ENCODE measurements at places on chromosomes 16 and 17.

DNA sequence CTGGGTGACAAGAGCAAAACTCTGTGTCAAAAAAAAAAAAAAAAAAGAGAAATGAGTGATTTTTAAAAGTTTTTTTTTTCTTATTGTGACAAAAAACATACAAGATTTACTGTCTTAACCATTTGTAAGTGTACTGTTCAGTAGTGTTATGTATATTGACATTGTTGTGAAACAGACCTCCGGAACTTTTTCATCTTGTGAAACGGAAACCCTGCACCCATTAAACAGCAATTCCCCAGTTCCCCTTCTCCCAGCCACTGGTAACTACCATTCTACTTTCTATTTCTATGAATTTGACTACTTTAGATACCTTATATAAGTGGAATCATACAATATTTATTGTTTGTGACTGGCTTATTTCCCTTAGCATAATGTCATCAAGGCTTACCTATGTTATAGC, 18.7 kb downstream of the DUS2 start:
- no peak for DNase-seq

GRCh38 chr16:72711823-72712222, 336.1 kb downstream of the ZFHX3 start:
- no peak for DNase-seq

DNA sequence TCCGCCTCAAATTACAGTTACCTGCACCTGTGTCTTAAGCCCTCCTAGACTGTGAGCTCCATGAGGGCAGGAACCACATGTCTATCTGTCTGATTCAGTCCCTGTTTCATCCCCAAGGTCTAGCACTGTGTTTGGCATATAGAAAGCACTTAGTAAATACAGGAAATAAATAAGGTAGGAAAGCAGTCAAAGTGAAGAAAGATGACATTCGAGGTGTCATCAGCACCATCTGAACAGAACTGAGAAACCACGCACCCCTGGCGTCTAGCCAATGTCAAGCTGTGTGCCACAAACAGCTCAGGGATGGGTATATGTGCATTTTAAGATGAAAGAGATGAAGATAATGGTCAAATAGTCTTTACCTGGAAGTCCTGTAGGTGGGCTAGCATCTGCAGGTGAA, 79.6 kb upstream of the ATP2A3 start:
- DNase-seq: no peak

- DNase-seq: no peak
Observed at GRCh38 chr17:59110973-59111372, 4.3 kb upstream of the TRIM37 start.

GRCh38 chr17:39756380-39757079, 18.8 kb downstream of the GRB7 start:
- no peak for DNase-seq

DNA sequence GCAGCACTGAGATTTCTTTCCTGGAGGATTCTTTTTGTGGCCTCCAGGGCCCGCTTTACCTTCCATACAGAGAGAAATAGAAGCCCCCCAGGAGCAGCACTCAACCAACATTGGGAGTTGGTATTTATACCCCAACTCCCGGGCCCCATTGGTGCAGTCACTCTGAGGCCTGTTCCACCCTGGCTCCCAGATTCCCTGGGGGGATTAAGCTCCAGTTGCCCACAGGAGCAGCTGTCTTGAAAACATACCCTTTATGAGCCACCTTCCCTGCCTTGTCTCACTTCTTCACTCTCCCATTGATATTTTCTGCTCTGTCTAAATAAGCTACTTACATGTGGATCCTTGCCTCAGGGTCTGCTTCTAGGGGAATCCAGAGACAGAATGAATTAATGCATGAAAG, 167.8 kb downstream of the KATNIP start:
- peak; percentile 68 for DNase-seq

- DNase-seq: peak; percentile 3
Observed at GRCh38 chr16:63530208-63530607, 1494.0 kb upstream of the CDH8 start.

DNA sequence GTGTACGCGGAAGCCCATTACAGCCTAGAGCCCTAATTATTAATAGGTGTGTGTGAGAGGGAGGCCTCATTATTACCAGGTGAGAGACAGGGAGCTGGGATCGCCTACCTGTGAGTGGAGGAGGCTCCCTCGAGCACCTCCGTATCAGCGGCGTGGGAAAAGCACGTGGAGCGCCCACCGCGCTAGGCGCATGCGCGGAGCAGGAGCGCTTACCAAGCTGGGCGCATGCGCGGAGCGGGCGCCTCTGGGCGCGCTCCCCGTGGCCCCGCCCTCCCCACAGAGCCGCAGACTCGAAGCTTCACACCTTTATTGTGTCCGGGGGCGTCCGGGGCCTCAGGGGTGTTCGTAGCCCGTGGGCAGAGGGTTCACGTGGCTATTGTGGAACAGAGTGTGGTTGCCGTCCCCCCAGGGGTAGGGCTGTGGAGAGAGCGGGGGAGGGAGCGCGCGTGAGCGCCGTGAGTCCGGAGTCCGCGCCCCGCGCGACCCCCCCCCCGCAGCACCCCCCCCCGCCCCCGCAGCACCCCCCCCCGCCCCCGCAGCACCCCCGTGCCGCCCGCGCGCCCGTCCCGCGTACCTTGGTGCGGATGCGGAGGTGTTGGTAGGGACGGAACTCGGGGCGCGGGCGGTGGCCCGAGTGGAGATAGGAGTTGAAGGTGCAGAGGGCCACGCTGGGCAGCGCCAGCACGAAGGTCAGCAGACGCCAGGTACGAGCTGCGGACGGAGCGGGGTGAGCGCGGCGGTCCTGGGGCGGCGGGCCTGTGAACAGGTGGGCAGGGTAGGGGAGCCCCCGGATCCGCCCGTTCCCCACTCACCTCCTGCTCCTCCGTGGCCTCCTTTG, 500 bp downstream of the COX6A2 start:
- DNase-seq: peak; percentile 85

GRCh38 chr17:36727052-36727451, 125.7 kb downstream of the MRM1 start:
- DNase-seq: no peak

Measured in tongue (tissue), 3 donors.